ENCODE measurements at places on chromosomes 4 and X.

- no peak for DNase-seq
Observed at GRCh38 chrX:68532831-68533533, 34.1 kb downstream of the YIPF6 start.

- no peak for DNase-seq
Observed at GRCh38 chr4:147707892-147708672, 23.8 kb upstream of the ARHGAP10 start.

- DNase-seq, result no peak
Observed at GRCh38 chr4:53168228-53168627, 197.6 kb downstream of the SCFD2 start.

GRCh38 chr4:139501117-139501516 is 47.2 kb downstream of the RAB33B start:
- no peak for DNase-seq

GRCh38 chr4:114177628-114178027 is 198.2 kb upstream of the ARSJ start:
- DNase-seq, result no peak

GRCh38 chr4:3322059-3322550 is 29.3 kb downstream of the RGS12 start:
- no peak for DNase-seq

DNA sequence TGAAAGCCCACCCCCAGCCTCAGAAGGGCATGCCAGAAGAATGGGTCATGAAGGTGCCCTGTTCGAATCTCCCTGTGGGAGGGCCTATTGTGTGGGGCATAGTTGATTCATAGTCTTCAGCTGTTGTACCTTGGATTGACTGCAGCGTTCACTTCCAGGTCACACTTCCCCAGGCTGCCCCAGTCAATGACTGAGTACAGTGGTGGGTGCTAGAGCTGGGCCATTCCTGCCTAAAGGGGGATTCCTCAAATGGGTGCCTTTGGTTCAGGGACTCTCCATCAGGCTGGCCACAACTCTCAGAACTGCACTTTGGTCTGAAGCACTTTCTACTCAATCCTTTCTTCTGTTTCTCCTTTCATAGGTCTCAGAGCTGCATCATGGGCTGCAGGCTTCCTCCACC is 35.0 kb upstream of the RASGEF1B start:
- DNase-seq, result no peak
